T-helper 17 cell (primary cell): ENCODE measurements at places on chromosomes 1 and 21. TPM values are rescaled to one million over a fixed set of nuclear protein-coding genes. Genes with fewer than 3 reads are reported as not detected.
A peak's percentile ranks its signal among the peaks of the same experiment; 100 is the strongest.

- H3K4me1 ChIP-seq, result peaks cover 10% of the 10 kb centered on the region
- peaks cover 57% of the 10 kb centered on the region for H3K27me3 ChIP-seq
- H3K4me3 ChIP-seq, result peak overlapping the region; percentile 82
- H3K36me3 ChIP-seq, result peaks cover 5% of the 10 kb centered on the region
- DNase-seq, result no peak
Measured at GRCh38 chr1:220528679-220529501, 954 bp downstream of the MARK1 start.

GRCh38 chr1:30198795-30199403 lies 524.5 kb downstream of the MATN1 start:
- H3K4me1 ChIP-seq, result peaks cover 26% of the 10 kb centered on the region
- DNase-seq, result no peak
- no peak overlapping the region for H3K4me3 ChIP-seq
- no peaks in the 10 kb centered on the region for H3K27me3 ChIP-seq
- H3K36me3 ChIP-seq, result peaks cover 2% of the 10 kb centered on the region
- peak overlapping the region; percentile 87 for H3K27ac ChIP-seq

GRCh38 chr1:218933513-218933912 lies 240.2 kb upstream of the LYPLAL1 start:
- no peaks in the 10 kb centered on the region for H3K4me1 ChIP-seq
- no peak for DNase-seq
- H3K27ac ChIP-seq, result no peak overlapping the region
- no peaks in the 10 kb centered on the region for H3K36me3 ChIP-seq

LCE3B gene
- total RNA-seq, result not detected

DNA sequence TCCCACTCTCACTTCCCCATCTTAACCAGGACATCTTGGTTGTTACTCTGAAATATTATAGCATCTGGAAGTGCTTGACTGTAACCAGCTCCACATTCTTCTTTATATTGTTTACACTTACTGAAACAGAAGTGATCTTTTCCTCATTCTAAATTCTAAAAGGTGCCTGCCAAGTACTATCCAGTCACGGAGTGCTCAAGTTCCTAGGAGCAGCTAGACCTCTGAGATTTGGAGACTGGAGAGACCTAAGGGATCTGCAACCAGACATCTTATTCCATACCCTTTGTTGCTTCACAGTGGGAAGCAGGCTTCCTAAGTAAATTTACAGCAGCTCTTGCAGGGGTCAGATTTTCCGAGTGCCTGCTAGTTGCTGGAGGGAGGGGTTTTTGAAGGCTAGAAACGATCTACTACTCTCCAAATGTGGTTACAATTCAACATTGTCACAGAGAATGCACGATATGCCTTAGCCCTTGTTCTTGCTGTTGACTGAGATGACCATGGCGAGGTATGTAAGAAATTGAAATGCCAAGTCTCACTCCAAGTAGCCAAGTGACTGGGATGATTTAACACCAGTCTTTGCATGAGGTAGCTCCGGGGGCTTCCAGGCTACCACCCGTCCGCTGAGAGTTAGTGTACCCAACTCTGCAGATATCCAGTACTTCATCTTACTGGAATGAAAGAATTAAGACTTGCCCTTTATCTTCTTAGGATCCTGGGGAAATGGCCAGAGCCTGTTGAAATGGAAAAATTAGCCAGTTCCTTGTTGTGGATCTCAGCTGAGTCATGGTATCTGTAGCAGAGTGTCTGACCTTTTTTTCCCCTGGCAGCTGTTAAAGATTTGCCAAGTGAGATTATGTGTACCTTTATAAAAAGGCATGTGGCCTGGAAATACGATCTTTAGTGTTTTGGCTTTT lies 150.8 kb downstream of the MAST2 start:
- peaks cover 4% of the 10 kb centered on the region for H3K4me1 ChIP-seq
- H3K27ac ChIP-seq, result no peak overlapping the region
- DNase-seq, result no peak
- H3K4me3 ChIP-seq, result no peak overlapping the region

DNA sequence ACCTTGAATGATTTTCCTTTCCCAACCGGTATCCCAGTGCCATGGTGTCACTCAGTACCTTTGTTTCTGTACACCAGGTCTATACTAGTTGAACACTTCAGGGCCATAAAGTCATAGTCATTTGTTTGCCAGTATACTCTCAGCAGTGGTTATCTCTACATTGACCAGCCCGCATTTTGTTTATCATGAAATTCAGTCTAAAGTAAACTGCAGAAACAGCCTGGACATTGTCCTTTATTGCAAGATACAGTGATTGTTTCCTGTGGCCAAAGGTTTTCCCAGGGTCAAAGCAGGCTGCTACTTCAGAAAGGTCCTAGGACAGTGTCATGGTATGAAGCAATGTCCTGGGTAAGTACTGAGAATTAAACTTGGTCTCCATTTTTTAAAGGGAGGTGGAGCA lies 407.4 kb downstream of the RWDD3 start:
- H3K36me3 ChIP-seq, result no peaks in the 10 kb centered on the region
- no peak overlapping the region for H3K27ac ChIP-seq
- H3K4me3 ChIP-seq, result no peak overlapping the region

DNA sequence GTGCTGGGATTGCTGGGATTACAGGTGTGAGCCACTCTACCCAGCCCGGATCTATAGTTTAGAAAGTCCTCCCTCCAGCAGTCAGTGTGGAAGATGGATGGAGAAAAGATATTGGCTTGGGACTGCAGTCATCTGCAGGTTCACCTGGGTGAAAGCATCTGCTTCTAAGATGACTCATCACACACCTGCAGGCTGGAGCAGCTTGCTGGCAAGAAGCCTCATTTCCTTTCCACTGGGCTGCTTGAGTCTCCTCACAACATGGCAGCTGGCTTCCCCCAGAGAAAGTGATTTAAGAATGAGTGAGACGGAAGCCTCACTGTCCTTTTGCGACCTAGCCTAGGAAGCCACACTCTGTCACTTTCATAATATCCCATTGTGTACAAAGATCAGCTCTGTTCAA lies 50.0 kb downstream of the FOXO6 start:
- peaks cover 52% of the 10 kb centered on the region for H3K27me3 ChIP-seq
- DNase-seq, result no peak
- H3K4me3 ChIP-seq, result no peak overlapping the region
- H3K36me3 ChIP-seq, result peaks cover 4% of the 10 kb centered on the region
- no peak overlapping the region for H3K27ac ChIP-seq

DNA sequence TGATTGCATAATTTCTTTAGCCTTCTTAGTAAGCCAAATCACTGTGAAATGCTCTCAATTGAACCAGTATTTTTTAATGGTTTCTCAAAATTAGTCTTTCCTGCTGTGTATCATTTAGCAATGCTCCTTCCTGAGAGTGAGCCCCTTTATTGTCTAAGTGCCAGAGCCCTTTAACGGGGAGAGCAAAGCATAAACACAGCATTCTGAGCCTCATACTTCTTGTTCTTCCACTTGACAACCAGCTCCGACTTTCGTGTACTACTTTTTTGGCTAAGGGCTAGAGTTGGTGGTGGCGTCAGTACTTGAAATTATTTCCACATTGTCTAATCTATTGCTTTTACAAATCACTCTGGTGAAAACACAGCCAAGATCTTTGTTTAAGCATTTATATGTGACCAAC lies 299.0 kb downstream of the TPR start:
- H3K36me3 ChIP-seq, result no peaks in the 10 kb centered on the region
- H3K4me1 ChIP-seq, result peaks cover 2% of the 10 kb centered on the region
- H3K4me3 ChIP-seq, result no peak overlapping the region
- H3K27ac ChIP-seq, result no peak overlapping the region
- no peak for DNase-seq

- no peak for DNase-seq
- H3K27me3 ChIP-seq, result no peaks in the 10 kb centered on the region
- H3K4me3 ChIP-seq, result no peak overlapping the region
- no peak overlapping the region for H3K27ac ChIP-seq
- no peaks in the 10 kb centered on the region for H3K4me1 ChIP-seq
Measured at GRCh38 chr21:28016571-28016970, 976.1 kb downstream of the LTN1 start.

GRCh38 chr1:218778257-218779126 lies 395.2 kb upstream of the LYPLAL1 start:
- no peaks in the 10 kb centered on the region for H3K4me1 ChIP-seq
- H3K36me3 ChIP-seq, result no peaks in the 10 kb centered on the region
- no peak overlapping the region for H3K4me3 ChIP-seq
- H3K27me3 ChIP-seq, result no peaks in the 10 kb centered on the region

- no peaks in the 10 kb centered on the region for H3K27me3 ChIP-seq
- H3K4me1 ChIP-seq, result peaks cover 7% of the 10 kb centered on the region
- H3K36me3 ChIP-seq, result peaks cover 13% of the 10 kb centered on the region
- DNase-seq, result no peak
Measured at GRCh38 chr1:230905733-230906132, 37.4 kb upstream of the C1orf198 start.

DNA sequence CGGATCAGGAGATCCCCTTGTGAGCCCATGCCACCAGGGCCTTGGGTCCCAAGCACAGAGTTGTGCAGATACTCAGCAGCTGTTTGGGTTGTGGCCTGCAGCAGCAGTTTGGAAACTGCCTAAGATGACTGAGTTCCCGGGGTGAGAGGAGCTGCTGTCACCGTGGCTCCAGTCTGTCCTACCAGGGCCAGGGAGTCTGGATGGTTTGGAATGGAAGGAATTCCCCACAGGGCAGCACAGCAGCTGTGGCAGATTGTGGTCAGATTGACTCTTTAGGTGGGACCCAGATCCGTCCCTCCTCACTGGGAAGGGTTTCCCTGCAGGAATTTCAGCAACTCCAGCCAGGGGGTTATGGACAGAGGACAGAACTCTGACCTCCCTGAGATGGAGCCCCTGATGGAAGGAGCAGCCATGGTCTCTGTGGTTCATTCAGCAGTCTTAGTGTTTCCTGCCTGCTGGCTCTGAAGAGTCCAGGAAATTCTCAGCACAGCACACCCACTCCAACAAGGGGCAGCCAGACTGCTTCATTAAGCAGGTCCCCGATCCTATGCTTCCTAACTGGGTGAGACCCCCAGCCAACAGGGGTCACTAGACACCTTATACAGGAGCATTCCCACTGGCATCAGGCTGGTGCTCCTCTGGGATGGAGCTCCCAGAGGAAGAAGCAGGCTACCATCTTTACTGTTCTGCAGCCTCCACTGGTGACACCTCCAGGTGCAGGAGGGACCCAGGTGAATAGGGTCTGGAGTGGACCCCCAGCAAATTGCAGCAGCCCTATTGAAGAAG lies 51.5 kb upstream of the TNFSF4 start:
- H3K27ac ChIP-seq, result no peak overlapping the region
- H3K36me3 ChIP-seq, result peaks cover 2% of the 10 kb centered on the region
- H3K27me3 ChIP-seq, result no peaks in the 10 kb centered on the region
- peaks cover 2% of the 10 kb centered on the region for H3K4me1 ChIP-seq

DNA sequence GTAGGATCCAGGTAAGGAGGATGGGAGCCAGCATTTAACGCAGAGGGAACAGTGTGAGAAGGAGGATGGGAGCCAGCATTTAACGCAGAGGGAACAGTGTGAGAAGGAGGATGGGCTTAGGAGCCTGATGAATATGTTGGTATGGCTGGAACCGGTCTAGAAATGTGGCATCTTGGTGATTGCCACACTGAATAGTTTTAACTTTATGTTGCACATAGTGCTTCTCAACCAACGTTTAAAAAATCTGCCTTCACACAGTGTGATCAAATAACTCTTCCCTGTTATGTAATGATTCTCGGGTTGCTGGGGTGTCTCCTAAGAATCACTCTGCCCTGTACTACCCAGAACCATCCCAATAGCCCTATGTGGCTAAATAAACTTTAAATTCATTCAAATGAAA lies 146.9 kb upstream of the DUSP10 start:
- peaks cover 33% of the 10 kb centered on the region for H3K27me3 ChIP-seq
- no peak overlapping the region for H3K27ac ChIP-seq
- H3K4me3 ChIP-seq, result no peak overlapping the region
- H3K36me3 ChIP-seq, result no peaks in the 10 kb centered on the region
- H3K4me1 ChIP-seq, result peaks cover 3% of the 10 kb centered on the region

CD101 gene
- total RNA-seq, result 5.7 TPM

CSRP1 gene
- total RNA-seq, result 37.2 TPM

AK5 gene
- 2.7 TPM for total RNA-seq

TMEM81 gene
- total RNA-seq, result 1.7 TPM

DNA sequence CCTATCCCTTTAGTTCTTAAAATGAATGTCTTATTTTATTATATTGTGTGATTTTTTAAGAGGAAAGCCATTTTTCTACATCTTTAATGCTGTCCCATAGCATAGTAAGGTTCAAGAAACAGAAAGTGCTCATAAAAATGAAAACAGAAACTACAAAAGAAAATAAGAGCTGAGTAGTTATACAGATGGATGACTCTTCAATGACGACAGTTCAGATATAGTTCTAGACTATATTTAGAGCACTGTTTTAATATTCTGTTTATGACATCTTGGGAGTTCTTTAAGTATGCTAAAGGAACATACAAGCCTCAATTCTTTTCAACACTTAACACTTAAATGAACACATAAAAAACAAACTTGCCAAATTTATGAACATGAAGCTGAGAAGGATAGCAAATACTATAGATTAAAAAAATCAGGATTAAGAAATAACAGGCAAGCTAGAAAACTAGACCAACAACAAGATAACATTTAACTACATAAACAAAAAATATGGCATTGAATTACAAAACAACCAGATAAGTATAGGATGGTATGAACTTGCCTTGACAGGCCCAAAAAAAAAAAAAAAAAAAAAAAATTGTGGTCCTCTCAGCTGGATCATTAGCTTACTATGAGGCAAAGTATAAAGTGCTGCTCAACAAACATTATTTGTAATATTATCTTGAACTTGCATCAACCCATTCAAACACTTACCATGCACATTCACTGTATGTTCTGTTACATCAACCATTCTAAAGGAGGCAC lies 87.9 kb downstream of the ZZZ3 start:
- no peak overlapping the region for H3K4me3 ChIP-seq
- no peaks in the 10 kb centered on the region for H3K27me3 ChIP-seq
- peaks cover 3% of the 10 kb centered on the region for H3K4me1 ChIP-seq
- H3K36me3 ChIP-seq, result no peaks in the 10 kb centered on the region
- H3K27ac ChIP-seq, result no peak overlapping the region
- no peak for DNase-seq

- no peak overlapping the region for H3K4me3 ChIP-seq
- no peak for DNase-seq
- peaks cover 11% of the 10 kb centered on the region for H3K36me3 ChIP-seq
- H3K27me3 ChIP-seq, result no peaks in the 10 kb centered on the region
Measured at GRCh38 chr21:14522736-14523135, 23.4 kb downstream of the SAMSN1 start.

- peaks cover 23% of the 10 kb centered on the region for H3K27me3 ChIP-seq
- peaks cover 8% of the 10 kb centered on the region for H3K4me1 ChIP-seq
- H3K27ac ChIP-seq, result no peak overlapping the region
- H3K36me3 ChIP-seq, result no peaks in the 10 kb centered on the region
- DNase-seq, result peak; percentile 44
Measured at GRCh38 chr1:156608981-156609380, 7.7 kb upstream of the GPATCH4 start.

DNA sequence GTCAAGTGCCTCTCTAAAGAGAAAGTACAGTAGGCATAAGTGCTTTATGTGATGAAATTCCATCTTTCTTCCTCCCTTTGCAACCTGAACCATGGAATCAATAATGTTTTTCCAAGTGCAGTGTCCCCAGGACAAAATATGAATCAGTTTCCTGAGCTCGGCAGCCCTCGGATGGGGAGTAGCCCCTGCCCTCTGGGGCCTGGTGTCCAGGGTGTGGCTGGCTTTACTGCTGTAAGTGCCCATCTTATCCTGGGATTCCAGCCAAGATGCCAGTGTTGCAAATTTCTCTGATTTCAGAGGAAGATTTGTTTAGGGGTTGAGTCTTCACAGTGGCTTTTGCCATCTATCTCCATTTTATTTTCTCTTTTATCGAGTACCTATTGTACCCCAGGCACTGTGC lies 40.5 kb upstream of the SRP9 start:
- peaks cover 2% of the 10 kb centered on the region for H3K4me1 ChIP-seq
- no peak overlapping the region for H3K27ac ChIP-seq
- no peaks in the 10 kb centered on the region for H3K36me3 ChIP-seq

FTCD gene
- total RNA-seq, result not detected
